ENCODE measurements at places on chromosomes 2 and 18.

DNA sequence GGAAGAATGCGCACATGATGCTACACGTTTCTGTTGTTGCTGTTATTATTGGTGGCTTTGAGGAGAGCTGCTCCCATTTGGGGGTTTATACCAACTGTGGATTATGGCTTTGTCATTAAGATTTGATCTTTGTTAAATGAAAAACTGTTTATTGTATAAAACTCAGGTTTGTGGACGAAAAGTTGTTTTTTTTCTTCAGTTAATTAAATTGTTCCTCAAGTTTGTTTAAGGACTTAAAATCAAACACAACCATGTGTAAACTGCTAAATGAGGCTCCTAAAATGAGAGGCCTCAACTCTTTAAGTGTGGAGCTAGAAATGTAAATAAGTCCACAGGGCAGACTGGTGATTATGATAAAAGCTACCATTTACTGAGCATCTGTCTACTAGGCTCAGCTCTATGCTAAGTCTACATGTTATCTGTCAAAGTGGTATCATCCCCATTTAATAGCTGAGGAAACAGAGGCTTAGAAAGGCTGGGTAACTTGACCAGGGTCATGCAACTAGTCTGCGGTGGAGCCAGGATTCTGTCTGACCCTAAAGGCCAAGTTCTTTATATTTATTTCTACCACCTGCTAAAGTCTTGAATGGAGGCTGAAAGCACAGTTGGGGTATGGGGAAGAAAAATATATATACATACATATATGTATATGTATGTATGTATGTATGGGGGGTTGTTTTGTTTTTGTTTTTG, 4.1 kb downstream of the MYCN start:
- no peak for DNase-seq

GRCh38 chr2:197097578-197098366, 171.3 kb upstream of the PGAP1 start:
- DNase-seq, result no peak

- DNase-seq, result no peak
Measured at GRCh38 chr2:129803032-129803431, 176.4 kb upstream of the RAB6C start.

DNA sequence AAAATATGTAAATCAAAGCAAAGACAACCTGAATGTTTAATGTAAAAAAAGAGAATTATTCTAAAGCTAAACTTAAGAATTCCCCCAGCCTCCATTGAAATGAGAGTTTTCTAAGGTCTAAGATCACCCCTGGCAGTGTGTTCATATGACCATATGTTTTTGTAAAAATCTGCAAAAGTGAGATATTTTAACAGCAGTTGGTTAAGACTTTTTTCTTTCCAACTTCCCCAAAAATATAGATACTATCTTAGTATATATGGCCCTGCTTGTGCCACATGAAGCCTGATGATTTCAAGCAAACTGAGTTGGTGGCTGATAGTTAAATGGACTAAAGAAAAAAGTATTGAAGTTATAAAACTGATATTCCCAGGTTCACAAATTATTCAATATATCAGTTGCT, 35.4 kb downstream of the ZNF804A start:
- DNase-seq, result no peak

- DNase-seq, result no peak
Measured at GRCh38 chr2:101960819-101961337, 30.9 kb upstream of the IL1R2 start.

GRCh38 chr2:152222975-152223637, 47.5 kb upstream of the STAM2 start:
- no peak for DNase-seq

- DNase-seq, result no peak
Measured at GRCh38 chr2:143684551-143685320, 555.5 kb downstream of the ARHGAP15 start.

GRCh38 chr2:232058063-232058877, 96.8 kb downstream of the DIS3L2 start:
- no peak for DNase-seq

GRCh38 chr2:201205515-201205849, 22.5 kb downstream of the CASP10 start:
- DNase-seq, result no peak
